Stimulated activated CD4-positive, alpha-beta T cell treated with anti-CD3 and anti-CD28 coated beads, Interleukin-2, amount 100 ng/mL, for 4 hours (primary cell): ENCODE measurements at places on chromosomes 4 and X.

DNA sequence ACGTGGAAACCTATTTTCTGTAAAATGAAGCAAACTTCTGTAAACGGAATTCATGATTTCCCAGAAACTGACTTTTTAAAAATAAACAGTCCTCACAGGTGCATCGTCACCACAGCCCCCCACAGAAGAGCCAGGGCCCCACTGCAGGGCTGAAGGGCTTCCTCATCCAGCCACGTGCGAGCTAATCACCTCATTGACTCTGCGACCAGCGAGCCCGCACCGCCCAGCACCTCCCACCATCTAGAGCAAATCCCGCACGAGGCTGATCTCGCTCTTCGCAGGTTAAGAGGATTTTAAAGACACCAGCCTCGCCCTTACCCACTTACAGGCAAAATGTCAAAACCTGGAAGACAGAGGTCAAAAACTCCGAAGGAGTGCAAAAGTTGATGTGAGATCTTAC lies 14.8 kb downstream of the PPP2R3B start:
- DNase-seq, result no peak

DNA sequence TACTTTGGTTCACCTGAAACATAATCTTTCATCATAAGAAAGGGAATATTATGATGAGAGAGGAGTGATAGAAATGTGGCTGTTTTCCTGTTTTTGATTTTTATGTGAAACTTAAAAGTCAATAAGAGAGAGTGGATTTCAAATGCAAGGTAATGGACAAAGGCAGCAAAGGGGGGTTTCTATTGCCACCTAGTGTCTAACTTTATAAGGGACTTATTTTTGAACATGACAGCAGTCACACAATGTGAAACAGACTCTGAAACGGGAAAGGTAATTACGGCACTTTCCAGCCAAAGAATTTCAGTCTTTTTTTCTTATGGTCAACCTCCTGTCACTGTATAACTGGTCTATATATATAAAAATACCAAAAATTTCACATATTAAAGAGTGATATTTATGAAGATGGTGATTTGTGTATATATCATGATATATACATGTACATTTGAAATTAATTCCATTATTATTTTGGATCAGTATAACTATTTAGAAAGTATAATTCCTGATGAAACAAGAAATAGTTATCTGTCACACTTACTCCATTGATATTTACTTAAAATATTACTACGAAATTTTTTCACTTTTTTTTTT lies 127.1 kb downstream of the FBXO8 start:
- no peak for DNase-seq

DNA sequence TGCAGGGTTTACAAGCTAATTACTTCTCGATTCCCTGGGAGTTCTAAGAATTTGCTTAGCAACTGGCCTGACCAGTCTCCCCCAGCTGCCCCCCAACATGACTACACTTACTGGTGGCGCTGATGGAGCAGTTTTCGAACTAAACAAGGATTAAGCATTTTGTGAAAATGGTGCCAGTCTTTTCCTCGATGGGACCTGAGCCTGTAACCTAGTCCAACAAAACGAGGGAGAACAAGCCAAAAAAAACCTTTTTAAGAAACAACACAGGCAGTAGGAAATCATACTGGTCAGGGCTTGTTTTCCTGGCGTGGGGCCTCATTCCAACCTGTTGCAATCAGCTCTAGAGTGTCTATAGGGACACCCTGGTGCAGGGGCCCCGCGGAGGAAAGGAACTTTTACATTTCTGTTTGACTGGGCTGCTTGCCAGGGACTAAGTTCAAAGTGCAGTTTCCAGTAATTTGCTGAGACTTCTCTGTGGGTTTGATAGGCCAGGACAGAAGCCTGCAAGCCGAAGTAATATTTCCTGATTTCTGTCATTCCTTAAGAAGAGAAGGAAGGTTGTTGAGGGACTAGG lies 158.7 kb downstream of the SPRY1 start:
- DNase-seq, result no peak

- DNase-seq, result peak; percentile 5
These were observed 52.8 kb downstream of the GPRIN3 start for GRCh38 chr4:89254847-89255246.

- no peak for DNase-seq
These were observed 107.1 kb upstream of the ADRA2C start for GRCh38 chr4:3659131-3659530.

DNA sequence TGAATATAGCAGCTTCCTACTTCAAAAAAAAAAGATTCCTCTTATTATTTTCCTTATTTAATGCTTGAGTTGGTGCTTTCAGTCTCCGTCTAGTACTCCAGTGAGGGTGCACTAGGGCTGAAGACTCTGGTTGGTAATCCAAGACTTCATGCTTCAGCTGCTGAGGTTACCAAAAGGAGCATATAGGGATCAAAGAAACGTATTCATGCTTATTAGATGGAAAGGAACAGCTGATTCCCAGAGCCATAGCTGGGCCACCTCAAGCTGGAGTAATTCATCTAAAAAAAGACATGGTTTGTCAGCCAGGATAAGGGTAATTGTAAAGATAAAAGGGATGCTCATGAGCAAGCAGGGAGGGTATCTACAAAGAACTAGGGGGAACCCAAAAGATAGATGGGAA lies 131.7 kb upstream of the FAM47B start:
- no peak for DNase-seq
